ENCODE measurements at places on chromosomes 5 and 9. TPM values are rescaled to one million over a fixed set of nuclear protein-coding genes. Genes with fewer than 3 reads are reported as not detected.

The FOXD4 gene
- polyA plus RNA-seq: 0.25 TPM

The EIF4E1B gene
- not detected for polyA plus RNA-seq

The MUSK gene
- polyA plus RNA-seq: 0.75 TPM

The OBP2B gene
- not detected for polyA plus RNA-seq

All from stomach (tissue), 19 donors.